ENCODE measurements at places on chromosomes 16 and 17. TPM values are rescaled to one million over a fixed set of nuclear protein-coding genes. Genes with fewer than 3 reads are reported as not detected.
A peak's percentile ranks its signal among the peaks of the same experiment; 100 is the strongest.

GRCh38 chr17:44859701-44860100, 12.0 kb downstream of the HIGD1B start:
- no peak for DNase-seq

DNA sequence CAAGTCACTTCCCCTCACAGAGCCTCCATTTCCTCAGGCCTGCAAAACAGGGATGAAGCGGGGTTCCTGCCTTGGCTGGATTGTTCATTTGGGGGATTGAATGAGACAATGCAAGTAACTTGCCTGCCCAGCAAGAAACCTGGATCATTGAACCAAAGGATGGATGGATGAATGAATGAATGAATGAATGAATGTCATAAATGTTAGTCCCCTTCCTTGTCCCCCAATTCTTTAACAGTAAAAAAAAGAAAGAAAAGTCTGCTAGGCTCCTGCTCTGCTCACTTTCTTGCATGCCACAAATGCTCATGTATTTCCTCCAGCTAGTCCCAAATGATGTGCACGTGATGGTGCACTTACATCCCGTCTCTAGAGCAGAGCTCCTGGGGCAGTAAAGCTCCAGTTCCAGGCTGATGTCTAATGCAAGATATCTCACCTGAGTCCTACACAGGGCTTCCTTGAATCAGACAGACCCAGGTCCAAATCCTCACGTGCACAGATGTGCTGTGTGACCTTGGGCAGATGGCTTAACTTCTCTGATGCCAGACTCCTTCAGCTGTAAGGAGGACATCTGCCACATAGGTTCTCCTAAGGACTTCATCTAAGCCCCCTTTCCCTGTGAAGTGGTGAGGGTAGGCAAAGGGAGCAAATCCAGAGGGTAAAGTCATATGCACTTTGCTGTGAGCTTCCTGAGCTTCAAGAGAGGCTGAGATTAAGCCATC, 45.5 kb downstream of the C16orf82 start:
- no peak for DNase-seq

GRCh38 chr17:82633343-82633742, 14.9 kb downstream of the WDR45B start:
- no peak for DNase-seq

DNA sequence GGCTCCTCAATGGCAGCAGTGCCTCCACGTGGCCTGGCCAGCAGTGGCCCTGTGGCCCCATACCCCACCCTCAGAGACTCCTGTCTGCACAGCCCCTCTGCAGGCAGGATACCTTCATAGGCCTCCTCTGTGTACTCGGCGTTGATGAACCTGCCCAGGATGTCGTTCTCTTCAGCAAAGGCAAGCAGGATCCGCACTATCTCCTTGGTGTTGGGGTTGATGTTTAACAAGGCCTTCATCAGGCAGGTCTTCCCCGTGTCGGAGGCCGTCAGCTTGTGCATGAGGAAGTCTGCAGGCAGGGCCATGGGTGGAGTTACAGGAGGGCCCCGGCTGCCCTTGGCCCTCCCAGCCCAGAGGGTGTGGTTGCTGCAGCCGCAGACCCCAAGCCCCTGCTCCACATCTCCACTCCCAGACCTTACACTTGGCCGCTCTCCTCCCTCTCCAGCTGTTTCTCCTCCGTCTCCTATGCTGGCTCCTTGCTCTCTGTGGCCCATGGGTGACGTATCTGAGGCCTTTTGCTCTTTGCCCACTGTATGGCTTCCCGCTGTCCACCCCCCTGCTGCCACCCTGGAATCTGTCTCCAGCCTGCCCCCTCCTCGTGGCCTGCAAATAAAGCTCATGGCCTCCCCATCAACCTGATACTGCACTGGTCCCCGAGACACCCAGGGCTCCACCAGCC, 15.1 kb downstream of the TRPV3 start:
- no peak for DNase-seq

DNA sequence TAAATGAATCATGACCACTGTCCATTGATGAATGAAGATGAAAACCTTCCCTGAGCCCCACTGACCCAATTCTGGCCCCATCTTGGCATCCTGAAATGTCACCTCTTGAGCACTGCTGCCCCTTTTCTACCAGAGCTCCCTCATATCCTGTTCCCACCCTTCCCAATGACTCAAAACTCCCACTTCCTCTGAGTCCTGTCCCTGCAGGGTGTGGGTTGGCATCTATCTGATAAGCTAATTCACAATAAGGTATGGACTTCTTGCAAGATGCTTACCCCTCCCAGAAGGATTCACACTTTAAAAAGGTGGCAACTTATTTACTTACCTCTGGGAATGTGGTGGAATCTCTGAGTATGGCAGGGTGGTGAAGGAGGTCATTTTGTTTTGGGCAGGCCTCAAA, 13.3 kb upstream of the CSNK2A2 start:
- no peak for DNase-seq

- DNase-seq, result no peak
Measured at GRCh38 chr17:12352127-12352526, 313.6 kb upstream of the MYOCD start.

GRCh38 chr16:27768651-27769272, 218.8 kb downstream of the KATNIP start:
- no peak for DNase-seq

- no peak for DNase-seq
Measured at GRCh38 chr17:65495122-65496055, 66.1 kb downstream of the AXIN2 start.

GRCh38 chr17:76753061-76753961, 15.4 kb downstream of the MFSD11 start:
- DNase-seq, result no peak

DNA sequence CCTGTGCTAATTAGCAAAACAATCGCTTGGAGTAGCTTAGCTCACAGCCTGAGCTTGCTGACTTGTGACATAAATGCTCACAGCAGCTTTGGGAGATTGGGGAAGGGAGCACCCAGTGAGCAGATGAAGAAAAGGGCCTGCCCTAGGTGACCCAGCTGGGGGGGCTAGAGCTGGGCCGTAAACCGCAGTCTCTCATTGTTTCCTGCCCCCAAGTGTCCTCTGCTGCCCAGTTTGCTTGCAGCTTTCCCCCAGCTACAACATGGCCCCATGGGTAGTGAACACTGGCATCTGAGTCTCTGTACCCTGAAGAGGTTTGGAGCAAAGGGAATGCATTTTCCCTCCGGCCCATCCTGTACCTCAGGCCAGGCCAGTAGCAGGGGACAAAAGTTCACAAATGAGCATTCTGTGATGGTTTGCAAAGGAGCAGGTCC, 349.4 kb downstream of the SLC39A11 start:
- no peak for DNase-seq

- DNase-seq, result peak; percentile 57
Measured at GRCh38 chr16:31487720-31488467, 5.0 kb downstream of the SLC5A2 start.

DNA sequence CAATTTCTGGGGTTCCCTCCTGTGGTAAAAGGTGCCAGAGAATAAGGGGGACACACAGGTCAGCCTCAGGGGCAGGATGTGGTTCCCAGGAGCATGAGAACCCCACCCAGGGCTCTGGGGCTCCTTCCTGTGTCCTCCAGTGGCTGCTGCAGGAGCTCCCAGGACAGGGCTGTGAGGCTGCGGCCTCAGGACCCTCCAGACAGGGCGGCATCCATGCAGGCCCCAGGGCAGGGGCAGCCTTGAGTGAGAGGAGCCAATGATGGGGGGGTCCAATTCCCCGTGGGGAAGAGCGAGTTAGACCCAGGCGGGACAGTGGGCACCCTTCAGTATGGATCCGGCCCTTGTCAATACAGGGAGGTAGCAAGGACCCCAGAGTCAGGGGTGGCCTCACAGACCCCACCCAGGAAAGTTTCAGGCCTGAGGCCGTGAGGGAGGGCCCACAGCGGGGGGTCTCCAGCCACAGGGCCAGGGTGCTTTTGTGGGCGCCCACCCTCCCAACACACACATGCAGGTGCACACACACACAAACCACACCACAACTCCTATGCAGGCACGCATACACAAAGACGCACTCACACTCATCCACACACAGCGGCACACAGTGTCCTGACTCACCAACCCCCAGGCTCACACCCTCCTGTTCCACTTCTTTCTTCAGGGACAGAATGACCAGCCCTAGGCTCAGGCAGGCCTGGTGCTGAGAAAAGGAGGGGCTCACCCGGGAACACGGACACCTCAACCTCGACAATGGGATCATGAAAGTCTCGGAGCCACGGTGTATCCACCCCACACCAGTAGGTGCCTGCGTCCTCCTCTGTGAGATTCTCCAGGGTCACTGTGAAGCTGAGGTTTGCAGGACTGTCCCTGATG, 1.8 kb downstream of the CD300C start:
- DNase-seq, result no peak

- peak; percentile 72 for DNase-seq
Measured at GRCh38 chr17:79843816-79844800, 4.9 kb upstream of the CBX4 start.

GRCh38 chr16:10561001-10561400, 19.4 kb downstream of the EMP2 start:
- DNase-seq, result no peak

- DNase-seq, result no peak
Measured at GRCh38 chr17:2086306-2086705, 31.4 kb downstream of the HIC1 start.

DNA sequence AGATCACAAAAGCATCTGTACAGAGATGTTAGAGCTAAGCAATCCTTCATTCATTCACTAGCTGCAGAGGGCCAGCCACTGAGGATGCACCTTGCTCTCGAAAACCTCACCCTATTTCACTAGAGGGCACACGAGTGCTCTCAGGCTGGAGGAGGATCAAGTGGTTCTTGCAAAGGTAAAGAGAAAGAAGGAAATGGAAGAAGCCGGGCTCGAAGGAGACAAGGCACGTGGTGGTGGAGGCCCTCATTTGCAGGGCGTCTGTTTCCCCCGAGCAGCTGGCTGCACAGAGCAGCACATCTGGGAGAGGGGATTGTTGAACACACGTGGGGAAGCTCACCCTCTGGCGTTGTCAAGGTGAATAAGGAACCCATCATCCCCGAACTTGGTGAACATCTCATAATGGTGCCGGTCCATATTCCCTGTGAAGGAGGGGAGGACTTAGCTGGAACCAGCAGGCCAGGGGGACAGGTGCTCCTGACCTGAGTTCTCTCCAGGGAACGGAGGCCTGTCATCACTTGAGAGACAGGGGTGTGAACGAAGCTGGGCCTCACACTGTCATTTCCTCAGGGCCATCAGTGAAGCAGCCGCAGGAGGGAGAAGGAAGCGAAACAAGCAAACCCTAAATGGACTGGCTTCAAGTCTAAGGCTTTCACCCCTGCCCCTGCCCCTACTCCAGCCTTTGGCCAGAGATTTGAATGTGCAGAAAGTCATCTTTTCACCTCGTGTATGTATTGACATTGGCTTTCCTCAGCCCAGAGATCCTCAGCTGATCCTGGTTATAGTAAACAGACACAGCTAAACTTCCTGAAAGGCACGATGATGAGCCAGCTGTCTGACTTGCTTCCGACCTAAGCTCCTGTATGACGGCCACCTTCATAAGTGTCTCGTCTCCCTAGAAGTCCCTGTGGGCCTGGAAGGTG, 27.6 kb downstream of the PRKAR1A start:
- DNase-seq, result no peak

GRCh38 chr17:17252149-17252661, 15.2 kb upstream of the FLCN start:
- no peak for DNase-seq

- DNase-seq, result no peak
Measured at GRCh38 chr16:51116353-51116752, 34.7 kb downstream of the SALL1 start.

GRCh38 chr17:80352216-80352895, 62.6 kb upstream of the ENDOV start:
- no peak for DNase-seq

DNA sequence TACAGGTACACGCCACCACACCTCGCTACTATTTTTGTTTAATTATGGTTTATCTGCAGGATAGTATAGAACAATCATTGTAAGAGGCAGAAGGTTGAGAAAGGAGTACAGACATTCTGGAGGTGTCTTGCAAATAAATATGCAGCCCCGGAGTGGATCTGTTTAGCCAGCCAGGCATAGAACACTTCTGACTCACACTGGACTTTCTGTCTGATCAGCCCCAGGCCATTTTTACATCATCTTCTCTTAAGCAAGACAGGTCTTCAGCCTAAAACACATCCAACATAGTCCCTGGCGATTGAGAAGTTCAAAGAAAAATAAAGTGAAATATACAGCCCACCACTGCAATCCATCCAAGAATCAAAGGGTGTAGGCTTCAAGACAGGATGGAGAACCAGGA, 81.4 kb downstream of the XYLT1 start:
- no peak for DNase-seq

DNA sequence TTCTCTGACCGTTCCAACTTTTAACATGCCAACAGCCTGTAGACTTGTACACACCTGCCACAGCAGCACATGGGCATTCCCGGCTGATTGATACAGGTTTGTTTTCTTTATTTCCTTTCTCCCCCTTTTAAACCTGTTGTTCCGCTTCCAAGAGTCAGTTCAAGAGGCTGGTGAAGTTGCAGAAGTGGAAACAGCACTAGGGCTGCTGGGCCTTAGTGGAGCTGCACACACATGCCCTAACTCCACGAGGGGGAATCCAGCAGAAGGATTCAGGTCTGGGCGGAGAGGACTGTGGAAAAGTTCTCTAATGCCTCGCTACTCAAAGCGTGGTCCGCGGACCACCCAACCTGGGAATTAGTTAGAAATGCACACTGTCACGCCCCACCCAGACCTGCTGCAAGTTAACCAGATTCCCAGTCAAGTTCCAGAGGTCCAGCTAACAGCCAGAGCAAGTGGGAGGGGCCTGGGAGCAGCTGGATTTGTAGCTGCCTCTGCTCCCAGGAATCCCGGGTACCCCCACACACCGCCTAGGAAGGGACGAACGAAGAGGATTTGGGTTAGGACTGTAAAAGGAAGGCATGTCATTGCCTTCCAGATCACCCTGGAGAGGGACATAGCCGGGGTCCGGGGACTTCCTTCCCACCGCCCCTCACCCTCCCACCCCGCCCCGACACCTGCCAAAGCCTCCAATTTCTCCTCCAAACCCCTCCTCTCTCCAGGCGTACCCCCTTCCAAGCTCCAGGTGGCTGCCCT, 542 bp downstream of the SLC39A11 start:
- DNase-seq, result peak; percentile 13

- no peak for DNase-seq
Measured at GRCh38 chr16:49016461-49016860, 265.2 kb downstream of the CBLN1 start.

DNA sequence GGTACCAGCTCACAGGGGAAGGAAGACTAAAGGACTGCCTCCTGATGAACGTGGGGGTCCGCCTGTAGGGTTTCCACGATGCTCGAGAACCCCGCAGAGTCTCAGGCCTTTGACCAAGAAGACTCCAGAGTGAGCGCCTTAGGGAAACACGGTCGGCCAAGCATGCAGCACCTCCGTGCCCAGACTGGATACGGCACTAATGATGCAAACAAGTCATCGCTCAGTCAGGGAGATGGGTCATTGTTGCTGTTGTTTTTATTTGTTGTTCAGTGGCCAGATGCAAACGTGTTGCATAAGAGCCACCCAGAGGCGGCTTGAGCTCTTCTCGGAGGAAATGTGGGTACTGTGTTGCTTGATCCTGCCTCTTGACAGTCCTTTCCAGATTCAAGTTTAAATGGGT, 19.3 kb upstream of the RBFOX3 start:
- DNase-seq, result no peak

The BTBD17 gene
- total RNA-seq, result not detected

The CCL1 gene
- total RNA-seq, result not detected

The EXOC7 gene
- 72.1 TPM for total RNA-seq

The MYO15A gene
- not detected for total RNA-seq

The NEUROD2 gene
- not detected for total RNA-seq

The PMFBP1 gene
- 3.4 TPM for total RNA-seq

The ARHGDIA gene
- 146 TPM for total RNA-seq

The C1QTNF1 gene
- total RNA-seq, result not detected

The VAT1L gene
- total RNA-seq, result not detected

The RBFOX1 gene
- total RNA-seq, result 1.0 TPM

The SECTM1 gene
- total RNA-seq, result not detected

All from Caki2 (cell line).